ENCODE measurements at places on chromosomes 7 and 10.

DNA sequence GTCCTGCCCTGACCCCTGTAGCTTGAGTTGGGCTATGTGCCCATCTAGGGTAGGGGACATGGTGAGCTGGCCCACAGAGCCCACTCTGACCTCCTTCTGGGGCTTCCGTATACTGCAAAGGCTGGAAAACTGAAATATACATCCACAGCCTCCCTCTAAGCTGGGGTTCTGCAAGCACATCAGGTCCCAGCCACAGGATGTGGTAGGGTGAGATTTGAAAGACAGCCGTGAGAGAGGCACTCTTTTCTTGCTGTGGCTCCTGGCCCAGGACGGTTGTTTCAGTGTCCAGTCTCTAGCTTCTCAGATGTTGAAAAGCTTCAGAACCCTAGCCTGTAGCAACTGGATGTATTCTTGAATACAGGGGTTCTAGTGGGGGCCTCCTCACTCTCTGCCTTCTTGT is 60.1 kb upstream of the ADRB1 start:
- DNase-seq, result no peak

DNA sequence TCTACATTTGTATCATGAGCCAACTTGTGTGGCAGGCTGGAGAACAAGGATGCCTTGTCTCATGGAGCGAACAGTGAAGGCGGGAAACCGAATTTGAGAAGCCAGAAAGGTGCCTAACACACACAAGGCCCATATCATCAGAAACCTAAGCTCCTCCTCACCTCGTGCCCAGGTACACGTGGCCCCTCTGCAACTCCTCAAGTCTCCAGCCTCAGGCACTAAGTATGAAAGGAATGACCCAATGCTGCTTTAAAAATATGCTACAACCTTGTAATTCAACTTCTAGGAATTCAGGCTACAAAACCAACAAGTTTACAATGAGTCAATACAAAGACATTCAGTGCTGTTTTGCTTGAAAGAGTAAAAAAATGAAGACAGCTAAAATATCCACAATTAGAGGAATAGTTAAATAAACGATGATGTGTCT is 95.7 kb downstream of the CDK6 start:
- no peak for DNase-seq

GRCh38 chr10:8969853-8970252 is 915.4 kb downstream of the GATA3 start:
- no peak for DNase-seq

- DNase-seq, result no peak
Measured at GRCh38 chr7:128025380-128025779, 5.9 kb downstream of the LRRC4 start.

GRCh38 chr7:31899356-31899927 is 170.8 kb downstream of the PDE1C start:
- no peak for DNase-seq

DNA sequence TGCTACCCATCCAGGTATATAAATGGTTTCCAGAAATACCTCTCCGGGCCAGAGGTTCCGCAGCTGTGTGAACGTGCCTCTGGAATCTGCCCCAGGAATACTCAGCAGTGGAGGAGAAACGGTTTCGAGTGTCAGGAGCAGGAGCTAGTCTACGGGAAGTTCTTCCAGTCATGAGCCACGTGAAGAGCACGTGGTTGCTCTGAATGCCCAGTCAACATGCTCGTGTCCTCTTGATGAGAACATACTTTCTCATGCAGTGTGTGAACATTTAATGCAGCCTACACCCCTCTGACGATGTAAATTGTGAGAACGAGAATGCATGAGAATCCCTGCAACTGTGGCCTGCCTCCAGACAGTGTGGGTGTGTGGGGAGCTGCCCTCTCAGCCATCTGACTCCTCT is 277.0 kb upstream of the SHH start:
- no peak for DNase-seq

GRCh38 chr10:52762088-52762487 is 10.5 kb downstream of the MBL2 start:
- DNase-seq, result no peak

DNA sequence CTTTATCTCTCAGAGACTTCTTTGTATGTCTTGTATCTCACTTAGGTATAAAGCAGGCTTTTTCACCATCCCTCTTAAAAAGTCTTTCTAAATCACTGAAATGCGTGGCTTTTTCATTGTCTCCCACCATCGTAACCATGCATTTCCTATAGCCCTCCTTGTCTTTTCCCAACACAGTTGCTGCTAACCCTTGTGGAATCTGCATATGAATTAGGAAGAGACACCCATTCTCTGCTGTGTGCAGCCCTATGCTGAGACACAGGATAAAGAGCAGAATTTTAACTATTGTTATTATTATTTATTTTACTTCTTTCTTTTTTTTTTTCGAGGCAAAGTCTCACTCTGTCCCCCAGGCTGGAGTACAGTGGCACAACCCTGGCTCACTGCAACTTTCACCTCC is 804.3 kb upstream of the COBL start:
- DNase-seq, result no peak

GRCh38 chr10:121974019-121974534 is 940 bp downstream of the NSMCE4A start:
- DNase-seq, result no peak

DNA sequence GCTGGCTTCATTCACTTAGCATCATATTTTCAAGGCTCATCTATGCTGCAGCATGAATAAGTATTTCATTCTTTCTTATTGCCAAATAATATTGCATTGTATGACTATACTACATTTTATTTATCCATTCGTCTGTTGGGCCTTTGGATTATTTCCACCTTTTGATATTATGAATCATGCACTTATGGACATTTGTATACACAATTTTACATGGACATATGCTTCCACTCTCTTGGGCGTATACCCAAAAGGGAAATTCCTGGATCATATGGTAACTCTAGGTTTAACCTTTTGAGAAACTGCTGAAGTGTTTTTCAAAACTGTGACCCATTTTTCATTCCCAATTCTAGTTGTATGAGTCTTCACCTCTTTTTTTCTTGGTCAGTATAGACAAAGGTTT is 80.3 kb upstream of the GNAI1 start:
- no peak for DNase-seq

DNA sequence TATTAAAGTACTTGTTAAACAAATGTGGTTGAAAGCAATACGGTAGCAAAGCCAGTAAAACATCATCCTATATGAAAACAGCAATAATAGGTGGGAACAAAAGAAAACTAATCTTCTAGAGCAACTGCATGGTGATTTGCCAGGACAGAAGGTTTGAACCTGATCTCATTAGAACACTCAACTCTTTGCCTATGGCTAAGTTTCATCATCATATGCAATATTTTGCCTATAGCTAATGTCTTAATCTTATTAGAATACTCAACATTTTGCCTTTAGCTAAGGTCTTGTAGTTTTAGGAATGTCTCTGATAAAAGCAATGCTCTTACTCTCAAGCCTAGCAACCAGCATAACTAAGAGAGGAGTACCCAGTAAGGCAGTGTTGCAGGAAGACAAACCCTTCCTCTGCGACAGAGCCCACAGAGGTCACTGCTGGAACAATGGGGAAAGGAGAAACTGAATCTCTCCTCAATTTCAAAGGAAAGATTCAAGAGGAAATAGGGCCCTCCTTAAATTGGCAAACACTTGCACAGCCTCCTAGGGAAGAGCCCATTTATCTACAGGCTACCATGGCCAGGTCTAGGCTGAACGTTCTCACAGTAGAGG is 38.3 kb downstream of the CADPS2 start:
- no peak for DNase-seq

DNA sequence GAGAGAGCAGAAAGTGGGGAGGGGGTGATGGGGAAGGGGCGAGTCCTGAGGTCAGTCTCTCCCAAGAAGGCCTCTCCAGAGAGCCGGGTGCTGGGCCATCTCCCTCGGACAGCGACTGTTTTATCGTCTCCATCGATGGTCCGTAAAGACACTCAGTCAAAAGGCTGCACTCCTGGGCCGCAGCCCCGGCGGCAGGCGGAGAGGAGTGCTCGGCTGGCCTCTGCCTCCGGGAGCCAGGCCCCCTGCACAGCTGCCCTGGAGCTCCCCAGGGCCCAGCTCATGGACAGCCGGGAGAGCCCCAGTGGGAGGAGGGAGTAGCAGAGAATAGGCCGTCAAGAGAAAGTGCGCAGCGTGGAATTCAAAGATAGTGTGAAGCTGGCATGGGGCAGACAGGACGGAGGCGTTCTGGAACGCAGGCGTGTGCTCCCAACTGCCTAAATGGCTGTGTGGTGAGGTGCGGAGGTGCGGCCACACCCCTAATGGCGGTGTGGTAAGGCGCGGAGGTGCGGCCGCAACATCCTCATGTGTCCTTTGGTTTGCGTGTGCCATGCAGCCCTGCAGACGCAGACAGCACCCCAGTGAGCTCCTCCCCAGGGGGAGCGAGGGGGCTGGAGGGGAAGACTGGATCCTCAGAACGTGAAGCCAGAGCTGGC is 477.5 kb upstream of the FOXK1 start:
- no peak for DNase-seq

DNA sequence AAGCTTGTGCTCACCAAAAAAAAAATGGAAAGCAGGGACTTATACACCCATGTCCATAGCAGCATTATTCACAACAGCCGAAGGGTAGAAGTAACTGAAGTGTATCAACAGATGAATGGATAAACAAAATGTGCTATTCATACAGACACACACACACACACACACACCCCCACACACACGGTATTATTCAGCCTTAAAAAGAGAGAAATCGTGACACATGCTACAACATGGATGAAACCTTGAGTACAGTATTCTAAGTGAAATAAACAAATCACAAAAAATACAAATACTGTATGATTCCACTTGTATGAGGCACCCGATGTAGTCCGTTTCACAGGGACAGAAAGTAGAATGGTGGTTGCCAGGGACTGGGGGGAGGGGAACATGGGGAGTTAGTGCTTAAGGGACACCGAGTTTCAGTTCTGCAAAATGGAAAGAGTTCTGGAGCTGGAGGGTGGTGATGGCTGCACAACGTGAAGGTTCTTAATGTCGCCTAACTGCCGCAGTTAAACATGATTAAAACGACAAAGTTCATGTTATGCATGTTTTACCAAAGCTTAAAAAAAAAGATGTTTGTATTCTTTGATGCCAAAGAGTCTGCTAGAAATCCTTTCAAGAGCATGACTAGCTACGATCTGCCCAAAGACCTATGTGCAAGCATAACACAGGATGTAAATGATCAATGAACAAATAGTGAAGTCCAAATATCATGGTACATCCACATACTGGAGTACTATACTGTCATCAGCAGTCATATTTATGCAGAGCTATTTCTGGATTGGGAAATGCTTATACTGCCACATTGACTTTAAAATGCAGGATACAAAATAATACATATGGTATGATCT is 7.2 kb downstream of the TNS3 start:
- DNase-seq, result no peak

GRCh38 chr7:47576866-47577306 is 5.0 kb downstream of the TNS3 start:
- DNase-seq, result no peak

- no peak for DNase-seq
Measured at GRCh38 chr7:69685293-69685631, 87.0 kb downstream of the AUTS2 start.

- no peak for DNase-seq
Measured at GRCh38 chr10:52696232-52696631, 76.4 kb downstream of the MBL2 start.

Measured in esophagus squamous epithelium (tissue), 5 donors.